ENCODE measurements at places on chromosomes 5 and 9. TPM values are rescaled to one million over a fixed set of nuclear protein-coding genes. Genes with fewer than 3 reads are reported as not detected.

DNA sequence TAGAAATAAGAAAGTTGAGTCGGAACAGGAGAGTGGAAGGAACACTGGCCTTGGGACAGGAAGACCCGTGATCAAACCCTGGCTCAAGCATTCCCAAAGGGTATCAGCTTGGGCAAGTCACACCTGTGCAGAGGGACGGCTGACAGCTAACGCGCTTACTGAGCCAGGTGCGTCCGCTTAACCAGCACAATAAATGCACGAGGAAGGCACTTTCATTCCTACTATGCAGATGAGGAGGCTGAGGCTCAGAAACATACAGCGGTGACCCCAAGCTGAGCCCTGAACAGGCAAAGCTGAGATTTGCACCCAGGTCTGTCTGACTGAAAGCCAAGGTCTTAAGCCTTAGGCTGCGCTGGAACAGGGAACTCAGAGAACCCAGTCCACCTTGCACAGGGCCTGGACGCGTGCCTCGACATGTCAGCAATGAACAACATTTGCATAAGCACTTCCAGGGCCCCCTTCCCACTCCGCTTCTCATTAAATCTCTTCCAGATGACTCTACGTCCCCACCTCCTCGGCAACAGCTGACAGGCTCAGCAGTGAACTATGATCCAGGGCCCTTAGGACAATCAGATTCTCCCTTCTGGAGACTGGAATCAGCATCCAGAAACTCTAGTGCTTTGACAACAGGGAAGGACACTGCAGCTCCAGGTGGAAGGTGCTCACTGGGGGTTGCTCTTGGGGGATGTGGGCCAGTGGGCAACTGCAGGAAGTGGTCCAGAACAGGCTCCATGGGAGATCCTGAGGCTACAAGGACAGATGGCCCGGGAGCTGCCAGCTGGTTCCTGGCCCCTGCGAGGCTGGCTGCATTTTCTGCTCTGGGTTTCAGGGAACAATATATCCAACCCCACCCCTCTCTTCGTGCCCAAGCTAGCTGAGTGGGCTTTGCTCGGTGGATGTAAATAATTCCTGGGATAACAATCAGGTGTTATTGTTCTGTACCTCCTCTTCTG, 35.2 kb downstream of the SH3PXD2B start:
- no peak for DNase-seq
- no peaks in the 10 kb centered on the region for H3K36me3 ChIP-seq
- H3K27me3 ChIP-seq: peaks cover 29% of the 10 kb centered on the region
- no peak overlapping the region for H3K27ac ChIP-seq

DNA sequence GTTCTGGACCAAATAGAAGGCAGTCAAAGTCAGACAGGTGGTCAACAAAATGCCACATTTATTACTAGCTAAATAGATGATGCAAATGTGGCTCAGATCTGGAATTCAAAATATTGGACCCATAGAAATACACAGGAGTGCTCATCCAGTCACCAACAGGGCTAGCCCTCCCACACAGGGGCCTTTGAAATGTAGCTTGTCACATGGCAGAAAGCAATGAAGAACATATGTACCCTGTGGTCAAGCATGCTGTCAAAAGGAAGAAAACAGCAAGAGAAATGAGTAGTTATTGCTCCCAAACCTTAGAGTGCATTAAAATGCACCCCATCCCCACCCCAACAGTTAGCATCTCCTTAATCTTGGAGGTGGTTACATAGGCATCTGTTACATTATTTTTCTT, 20.9 kb upstream of the CCDC112 start:
- no peak for DNase-seq
- H3K4me1 ChIP-seq: no peaks in the 10 kb centered on the region
- H3K27me3 ChIP-seq: no peaks in the 10 kb centered on the region
- no peaks in the 10 kb centered on the region for H3K36me3 ChIP-seq

DNA sequence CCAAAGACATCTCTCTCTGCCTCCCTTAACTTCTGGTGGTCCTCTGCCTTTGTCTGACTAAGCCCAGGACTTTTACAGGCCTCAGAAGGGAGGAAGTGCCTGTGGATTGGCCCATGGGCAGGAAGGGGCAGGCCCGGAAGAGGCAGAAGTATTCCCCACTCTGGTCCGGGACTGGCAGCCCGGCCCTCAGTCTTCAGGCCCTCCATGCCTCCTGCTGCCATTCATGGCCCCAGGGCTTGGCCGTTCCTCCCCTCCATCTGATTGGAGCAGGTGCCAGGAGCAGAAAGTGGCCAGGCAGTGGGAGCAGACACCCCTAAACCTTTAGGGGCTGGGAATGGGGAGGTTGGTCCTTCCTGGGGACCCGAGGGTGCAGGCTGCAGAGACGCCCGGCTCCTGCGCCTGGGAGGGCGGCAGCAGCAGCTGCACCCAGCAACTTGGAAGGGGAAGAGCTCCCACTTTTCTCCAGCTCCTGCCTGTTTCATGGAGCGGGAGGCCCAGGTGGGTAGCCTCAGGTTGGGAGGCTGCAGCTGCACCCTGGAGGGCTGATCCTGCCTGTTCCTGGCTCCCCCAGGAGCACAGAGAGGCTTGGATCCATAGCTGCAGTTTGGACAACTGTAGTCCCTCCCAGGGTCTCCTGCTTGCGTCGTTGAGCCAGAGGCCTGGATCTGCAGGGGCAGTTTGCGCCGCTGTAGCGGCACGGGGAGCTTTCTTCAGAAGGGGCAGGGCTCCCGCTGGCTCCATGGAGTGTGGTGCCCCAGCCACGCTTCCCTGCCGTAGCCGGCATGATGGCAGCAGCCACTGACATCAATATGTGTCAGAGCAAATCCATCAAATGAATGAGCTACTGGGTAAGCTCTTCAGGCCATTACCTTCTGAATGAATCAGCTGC, 661.5 kb upstream of the NUDT12 start:
- no peak for DNase-seq
- no peaks in the 10 kb centered on the region for H3K4me1 ChIP-seq
- H3K4me3 ChIP-seq: no peak overlapping the region
- no peaks in the 10 kb centered on the region for H3K36me3 ChIP-seq

Gene NPR3
- total RNA-seq: 0.83 TPM

Gene CAVIN4
- 0.19 TPM for total RNA-seq

- no peaks in the 10 kb centered on the region for H3K36me3 ChIP-seq
- no peak for DNase-seq
- no peaks in the 10 kb centered on the region for H3K27me3 ChIP-seq
- H3K27ac ChIP-seq: no peak overlapping the region
Observed at GRCh38 chr5:57561231-57561842, 78.7 kb upstream of the ACTBL2 start.

GRCh38 chr5:171450423-171451331, 31.2 kb downstream of the FGF18 start:
- no peak overlapping the region for H3K4me3 ChIP-seq
- H3K4me1 ChIP-seq: no peaks in the 10 kb centered on the region
- H3K27ac ChIP-seq: no peak overlapping the region
- peaks cover 3% of the 10 kb centered on the region for H3K27me3 ChIP-seq

Gene FAM200C
- total RNA-seq: 0.12 TPM

Gene CRB2
- 0.20 TPM for total RNA-seq

DNA sequence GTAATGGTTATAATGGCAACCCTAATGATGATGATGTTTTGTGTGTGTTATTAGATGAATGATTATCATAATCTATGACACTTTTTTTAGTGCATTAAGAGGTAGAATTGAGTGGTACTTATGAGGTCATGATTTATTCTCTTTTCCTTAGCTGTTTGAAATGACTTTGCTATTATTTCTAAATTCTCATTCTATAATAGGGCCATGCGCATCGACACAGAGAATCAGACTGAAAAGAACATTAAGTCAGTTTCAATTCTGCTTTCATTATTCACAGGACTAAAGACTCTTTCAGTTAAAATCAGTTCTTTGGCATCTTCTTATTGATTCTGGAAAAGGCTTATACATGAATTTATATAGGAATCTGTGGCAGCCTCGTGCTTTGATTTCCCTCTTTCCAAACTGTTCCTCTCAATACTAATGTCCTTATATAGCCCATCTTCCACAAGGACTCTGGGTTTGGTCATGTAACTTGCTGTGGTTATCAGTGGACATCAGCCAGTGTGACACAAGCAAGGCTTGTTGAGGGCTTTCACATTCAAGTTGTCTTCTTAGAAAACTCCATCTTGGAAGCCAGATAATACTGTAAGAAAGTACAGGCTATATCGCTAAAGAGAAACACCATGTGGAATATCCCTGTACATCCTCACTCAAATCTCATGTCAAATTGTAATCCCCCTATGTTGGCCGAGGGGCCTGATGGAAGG, 140.3 kb upstream of the CHD1 start:
- H3K36me3 ChIP-seq: no peaks in the 10 kb centered on the region
- H3K27me3 ChIP-seq: no peaks in the 10 kb centered on the region
- no peak overlapping the region for H3K27ac ChIP-seq
- no peak for DNase-seq

Data from T-cell (primary cell).